ENCODE measurements at places on chromosomes 5 and 9.
A peak's percentile ranks its signal among the peaks of the same experiment; 100 is the strongest.

GRCh38 chr9:68629042-68629441 lies 76.0 kb upstream of the PIP5K1B start:
- DNase-seq: no peak

DNA sequence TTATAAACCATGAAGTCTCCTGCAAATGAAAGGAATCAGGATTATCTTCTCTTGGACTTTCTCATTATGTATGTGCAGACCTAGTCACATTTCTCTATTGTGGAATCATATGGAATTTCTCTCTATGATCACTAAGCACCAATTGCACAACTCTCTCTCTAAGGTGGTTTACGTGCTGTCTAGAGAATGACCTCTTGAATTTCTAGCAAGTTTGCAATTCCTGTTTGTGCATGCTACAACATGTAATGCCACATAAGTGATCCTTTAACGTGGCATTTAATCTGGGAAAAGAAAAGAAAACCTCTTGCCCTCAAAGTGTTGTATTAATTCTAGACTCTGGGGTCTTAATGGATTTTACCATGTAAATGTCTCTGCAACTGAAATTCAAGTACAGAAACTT lies 5.0 kb upstream of the PPP2R2B start:
- no peak for DNase-seq

GRCh38 chr9:82720515-82720914 lies 342.4 kb downstream of the RASEF start:
- DNase-seq: no peak

DNA sequence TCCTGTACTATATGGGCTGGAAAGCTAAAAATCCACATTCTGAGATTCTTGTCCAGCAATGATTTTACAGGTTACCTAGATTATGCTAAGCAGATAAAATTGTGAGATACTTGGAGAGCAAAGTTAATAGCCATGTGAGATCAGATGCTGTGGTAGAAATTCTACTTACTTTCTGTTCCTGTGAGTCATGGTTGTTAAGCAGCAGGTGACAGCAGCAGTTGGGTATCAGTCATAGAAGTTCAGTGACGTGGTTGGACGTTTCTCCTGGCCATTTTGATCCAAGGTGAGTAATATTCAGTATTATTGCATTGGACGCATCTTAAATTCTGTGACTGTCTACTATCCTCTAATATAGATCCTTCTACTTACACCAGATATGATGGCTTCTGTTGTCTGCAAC lies 524.5 kb downstream of the TMEM38B start:
- DNase-seq: no peak

- no peak for DNase-seq
Observed at GRCh38 chr9:94478755-94479730, 75.8 kb upstream of the PCAT7 start.

GRCh38 chr9:20042128-20042711 lies 253.4 kb upstream of the SLC24A2 start:
- DNase-seq: no peak

GRCh38 chr9:99282406-99282805 lies 60.3 kb downstream of the SEC61B start:
- no peak for DNase-seq

GRCh38 chr9:105251733-105252404 lies 7.4 kb downstream of the SLC44A1 start:
- no peak for DNase-seq

- DNase-seq: no peak
Observed at GRCh38 chr5:54117957-54118356, 192.4 kb downstream of the ARL15 start.

- no peak for DNase-seq
Observed at GRCh38 chr5:77080905-77081304, 6.2 kb downstream of the ZBED3 start.

DNA sequence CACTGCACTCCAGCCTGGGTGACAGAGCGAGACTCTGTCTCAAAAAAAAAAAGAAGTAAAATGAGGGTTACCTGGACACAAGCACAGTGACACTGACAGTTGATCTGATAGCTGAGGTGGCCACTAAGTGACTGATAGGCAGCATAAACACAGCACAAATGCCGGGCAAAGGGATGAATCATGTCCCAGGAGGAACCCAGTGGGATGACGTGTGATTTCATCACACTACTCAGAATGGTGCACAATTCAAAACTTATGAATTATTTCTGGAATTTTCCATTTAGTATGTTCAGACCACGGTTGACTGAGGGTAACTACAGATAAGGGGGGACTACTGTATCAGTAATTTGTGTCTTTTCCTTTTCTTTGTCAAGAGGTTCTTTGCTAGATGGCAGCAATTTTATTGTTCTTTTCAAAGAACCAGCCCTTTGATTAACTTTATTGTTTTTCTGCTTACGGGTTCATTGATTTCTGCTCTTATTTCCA lies 34.3 kb upstream of the RNF130 start:
- DNase-seq: no peak

- no peak for DNase-seq
Observed at GRCh38 chr9:134165357-134166315, 1.3 kb upstream of the RNU6ATAC start.

DNA sequence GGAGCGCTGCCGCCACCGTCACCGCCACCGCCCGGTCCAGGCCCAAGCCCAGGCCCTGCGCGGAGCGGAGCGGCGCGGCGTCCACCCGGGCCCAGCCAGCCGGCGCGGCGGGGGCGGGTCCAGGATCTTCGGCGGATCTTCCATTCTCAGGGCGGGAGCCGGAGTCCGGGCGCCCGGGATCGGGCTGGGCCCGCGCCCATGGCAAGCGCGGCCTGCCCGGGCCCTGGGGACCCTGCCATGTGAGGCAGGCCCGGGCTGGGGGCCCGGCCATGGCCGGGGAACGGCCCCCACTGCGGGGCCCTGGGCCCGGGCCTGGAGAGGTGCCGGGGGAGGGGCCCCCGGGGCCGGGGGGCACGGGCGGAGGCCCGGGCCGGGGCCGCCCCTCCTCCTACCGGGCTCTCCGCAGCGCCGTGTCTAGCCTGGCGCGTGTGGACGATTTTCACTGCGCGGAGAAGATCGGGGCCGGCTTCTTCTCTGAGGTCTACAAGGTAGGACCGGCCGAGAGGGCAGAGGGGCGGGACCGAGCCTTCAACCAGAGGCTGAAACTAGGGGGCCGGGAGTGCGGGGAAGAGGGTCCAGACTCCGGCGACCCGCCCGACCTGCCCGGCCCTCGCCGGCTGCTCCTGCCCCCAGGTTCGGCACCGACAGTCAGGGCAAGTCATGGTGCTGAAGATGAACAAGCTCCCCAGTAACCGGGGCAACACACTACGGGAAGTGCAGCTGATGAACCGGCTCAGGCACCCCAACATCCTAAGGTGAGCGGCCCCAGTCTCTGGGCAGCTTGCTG lies 482 bp downstream of the TESK1 start:
- DNase-seq: no peak

- DNase-seq: no peak
Observed at GRCh38 chr5:159951387-159951786, 35.1 kb downstream of the ADRA1B start.

GRCh38 chr9:27386571-27387091 lies 89.7 kb upstream of the EQTN start:
- no peak for DNase-seq

DNA sequence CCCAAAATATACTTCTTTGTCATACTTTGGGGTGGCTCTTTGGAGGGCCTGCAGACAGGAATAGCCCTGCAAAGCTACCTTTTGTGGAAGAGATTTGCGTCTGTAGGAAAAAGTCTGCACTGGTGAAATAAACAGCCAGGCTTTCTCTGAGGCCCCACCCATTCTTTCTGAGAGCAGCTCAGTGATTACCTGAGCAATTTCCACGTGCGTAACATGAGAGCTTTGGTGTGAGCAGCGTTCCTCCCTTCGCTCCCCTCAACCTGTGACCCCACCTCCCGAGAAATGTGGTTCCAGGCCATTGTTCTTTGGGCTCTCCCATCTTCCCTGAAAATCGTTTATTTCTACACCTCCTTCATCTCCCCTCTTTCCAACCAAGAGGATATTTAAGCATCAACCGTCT lies 23.8 kb upstream of the FBP1 start:
- DNase-seq: no peak

GRCh38 chr5:26940994-26941393 lies 97.4 kb downstream of the CDH9 start:
- no peak for DNase-seq

DNA sequence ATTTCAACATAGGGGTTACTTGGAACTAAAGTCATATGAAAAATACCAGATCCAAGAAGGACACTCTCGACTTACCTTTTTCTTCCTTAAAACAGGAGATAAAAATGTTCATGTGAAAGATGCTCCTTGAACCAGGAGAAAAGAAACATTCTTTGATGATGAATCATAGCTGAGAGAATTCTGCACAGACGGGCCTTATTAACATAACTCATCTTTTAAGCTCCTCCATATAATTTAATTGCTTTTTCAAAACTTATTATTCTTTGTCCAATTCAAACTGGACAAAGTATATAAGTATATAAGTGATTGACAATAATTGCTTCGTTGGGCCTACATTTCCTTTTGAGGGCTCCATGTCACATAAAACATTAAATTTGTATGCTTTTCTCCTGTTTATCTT lies 945.2 kb upstream of the C9orf72 start:
- no peak for DNase-seq

GRCh38 chr9:19232823-19233194 lies 2.3 kb downstream of the DENND4C start:
- DNase-seq: no peak

DNA sequence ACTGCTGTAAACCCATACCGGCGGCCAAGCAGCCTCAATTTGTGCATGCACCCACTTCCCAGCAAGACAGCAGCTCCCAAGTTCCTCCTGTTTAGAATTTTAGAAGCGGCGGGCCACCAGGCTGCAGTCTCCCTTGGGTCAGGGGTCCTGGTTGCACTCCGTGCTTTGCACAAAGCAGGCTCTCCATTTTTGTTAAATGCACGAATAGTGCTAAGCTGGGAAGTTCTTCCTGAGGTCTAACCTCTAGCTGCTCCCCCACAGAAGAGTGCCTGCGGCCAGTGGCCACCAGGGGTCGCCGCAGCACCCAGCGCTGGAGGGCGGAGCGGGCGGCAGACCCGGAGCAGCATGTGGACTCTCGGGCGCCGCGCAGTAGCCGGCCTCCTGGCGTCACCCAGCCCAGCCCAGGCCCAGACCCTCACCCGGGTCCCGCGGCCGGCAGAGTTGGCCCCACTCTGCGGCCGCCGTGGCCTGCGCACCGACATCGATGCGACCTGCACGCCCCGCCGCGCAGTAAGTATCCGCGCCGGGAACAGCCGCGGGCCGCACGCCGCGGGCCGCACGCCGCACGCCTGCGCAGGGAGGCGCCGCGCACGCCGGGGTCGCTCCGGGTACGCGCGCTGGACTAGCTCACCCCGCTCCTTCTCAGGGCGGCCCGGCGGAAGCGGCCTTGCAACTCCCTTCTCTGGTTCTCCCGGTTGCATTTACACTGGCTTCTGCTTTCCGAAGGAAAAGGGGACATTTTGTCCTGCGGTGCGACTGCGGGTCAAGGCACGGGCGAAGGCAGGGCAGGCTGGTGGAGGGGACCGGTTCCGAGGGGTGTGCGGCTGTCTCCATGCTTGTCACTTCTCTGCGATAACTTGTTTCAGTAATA lies at the start of gene FXN:
FXN (plus strand) TSS at position 315 of the 871 bp plus-strand sequence; CDS start at position 346, 31 bp downstream.
- DNase-seq: peak; percentile 37

- DNase-seq: no peak
Observed at GRCh38 chr5:172584638-172585037, 56.4 kb upstream of the NEURL1B start.

- DNase-seq: peak; percentile 63
Observed at GRCh38 chr5:56211298-56211865, 21.7 kb downstream of the ANKRD55 start.

GRCh38 chr5:167565189-167565954 lies 726.1 kb upstream of the WWC1 start:
- no peak for DNase-seq

GRCh38 chr9:117649126-117649525 lies 55.1 kb upstream of the TLR4 start:
- no peak for DNase-seq

- DNase-seq: no peak
Observed at GRCh38 chr9:16023446-16023845, 470.6 kb downstream of the CCDC171 start.

DNA sequence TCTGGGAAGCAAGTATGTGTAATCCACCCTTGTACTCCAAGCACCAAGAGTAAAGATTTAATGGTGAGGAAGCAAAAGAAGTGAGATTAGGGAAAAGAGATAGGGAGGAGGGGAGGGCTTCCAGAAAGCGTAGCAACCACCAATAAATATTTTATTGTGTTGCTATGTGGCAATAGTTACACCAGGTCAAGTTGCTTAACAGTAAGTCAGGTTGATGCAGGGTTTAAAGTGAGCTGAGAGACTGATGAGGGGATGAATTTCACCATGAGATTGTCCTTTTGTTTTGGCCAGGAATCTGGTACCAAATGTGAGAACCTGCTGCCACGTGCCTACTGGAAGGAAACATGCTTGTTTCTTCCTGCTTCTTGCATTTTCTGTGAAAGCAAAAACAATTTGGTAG lies 62.7 kb downstream of the PCSK5 start:
- DNase-seq: no peak

DNA sequence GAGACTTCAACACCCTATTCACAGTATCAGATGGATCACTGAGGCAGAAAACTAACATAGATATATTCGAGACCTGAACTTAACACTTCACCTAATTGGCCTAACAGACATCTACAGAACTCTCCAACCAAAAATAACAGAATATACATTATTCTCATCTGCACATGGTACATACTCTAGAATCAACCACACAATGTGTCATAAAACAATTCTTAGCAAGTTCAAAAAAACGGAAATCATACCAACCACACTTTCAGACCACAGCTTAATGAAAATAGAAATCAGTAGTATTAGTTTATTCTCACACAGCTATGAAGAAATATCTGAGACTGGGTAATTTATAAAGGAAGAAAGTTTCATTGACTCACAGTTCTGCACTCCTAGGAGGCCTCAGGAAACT lies 387.9 kb downstream of the DEPDC1B start:
- DNase-seq: no peak

DNA sequence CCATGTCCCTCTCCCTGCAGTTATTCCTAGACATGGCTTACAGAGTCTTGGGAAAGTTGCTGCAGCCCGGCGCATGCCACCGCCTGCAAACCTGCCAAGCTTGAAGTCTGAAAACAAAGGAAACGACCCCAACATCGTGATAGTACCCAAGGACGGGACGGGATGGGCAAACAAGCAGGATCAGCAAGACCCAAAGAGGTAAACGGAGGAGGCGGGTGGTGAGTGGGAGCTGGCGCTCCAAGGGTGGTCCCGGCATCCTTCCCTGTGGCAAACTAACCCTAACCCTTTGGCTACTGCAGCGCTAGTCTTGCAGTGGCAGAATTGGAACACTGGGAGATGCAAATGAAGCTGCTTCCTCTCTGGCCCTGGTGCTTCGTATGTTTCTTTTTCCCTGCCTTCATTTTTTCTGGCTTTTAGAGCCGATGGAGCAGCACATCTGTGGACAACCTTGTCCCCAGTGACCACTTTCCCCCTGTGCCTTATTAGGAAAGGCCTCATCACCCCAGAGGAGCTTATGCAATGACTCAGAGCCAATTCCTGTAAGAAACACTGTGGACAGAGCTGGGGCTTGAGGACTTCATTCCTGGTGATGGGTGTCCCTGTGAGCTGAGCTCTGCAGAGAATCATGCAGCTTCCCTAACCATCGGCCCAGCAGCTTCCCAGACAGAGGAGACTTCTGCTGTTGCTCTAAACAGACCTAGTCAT lies 38.9 kb downstream of the PRRC2B start:
- DNase-seq: peak; percentile 77

All from AG04450 (cell line).